C1 segment of cervical spinal cord (tissue), 14 donors: ENCODE measurements at places on chromosomes 7 and 10.

DNA sequence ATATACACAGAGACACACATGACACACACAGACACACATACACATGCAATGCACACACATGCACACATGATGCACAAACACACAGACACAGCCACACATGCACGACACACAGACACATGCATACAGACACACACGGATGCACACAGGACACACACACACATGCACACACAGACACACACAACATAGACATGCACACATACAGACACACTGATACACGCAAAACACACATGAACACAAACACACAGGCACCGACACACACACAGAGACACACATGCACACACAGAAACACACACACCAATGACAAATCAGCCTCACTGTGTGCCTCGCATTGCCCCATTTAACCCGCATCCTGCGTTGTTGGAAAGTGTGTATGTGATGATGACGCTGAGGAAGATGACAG, 232.4 kb downstream of the ADARB2 start:
- no peak for DNase-seq

DNA sequence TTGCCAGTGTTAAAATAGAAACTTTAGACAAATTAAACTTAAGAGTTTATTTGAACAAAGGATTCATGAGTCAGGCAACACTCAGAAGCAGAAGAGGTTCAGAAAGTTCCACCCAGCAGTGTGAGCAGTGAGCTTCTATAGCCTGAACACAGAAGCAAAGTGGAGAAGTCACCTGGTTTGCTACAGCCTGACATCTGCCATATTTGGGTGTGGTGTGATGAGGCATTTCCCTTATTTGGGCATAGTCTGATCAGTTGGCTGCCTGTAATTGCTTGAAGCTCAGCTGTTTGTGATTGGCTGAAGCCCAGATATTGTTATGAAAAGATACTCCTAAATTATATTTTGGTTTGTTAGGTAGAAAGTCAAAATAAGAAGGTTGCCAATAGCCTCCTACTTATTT, 39.1 kb downstream of the VWC2 start:
- no peak for DNase-seq

- no peak for DNase-seq
Measured at GRCh38 chr10:58797356-58797755, 284.7 kb downstream of the BICC1 start.

- peak; percentile 58 for DNase-seq
Measured at GRCh38 chr7:151876899-151877777, at the start of gene PRKAG2. TSS of gene PRKAG2 (minus strand) at chr7:151877115. CDS start at chr7:151876620, 495 bp downstream.

DNA sequence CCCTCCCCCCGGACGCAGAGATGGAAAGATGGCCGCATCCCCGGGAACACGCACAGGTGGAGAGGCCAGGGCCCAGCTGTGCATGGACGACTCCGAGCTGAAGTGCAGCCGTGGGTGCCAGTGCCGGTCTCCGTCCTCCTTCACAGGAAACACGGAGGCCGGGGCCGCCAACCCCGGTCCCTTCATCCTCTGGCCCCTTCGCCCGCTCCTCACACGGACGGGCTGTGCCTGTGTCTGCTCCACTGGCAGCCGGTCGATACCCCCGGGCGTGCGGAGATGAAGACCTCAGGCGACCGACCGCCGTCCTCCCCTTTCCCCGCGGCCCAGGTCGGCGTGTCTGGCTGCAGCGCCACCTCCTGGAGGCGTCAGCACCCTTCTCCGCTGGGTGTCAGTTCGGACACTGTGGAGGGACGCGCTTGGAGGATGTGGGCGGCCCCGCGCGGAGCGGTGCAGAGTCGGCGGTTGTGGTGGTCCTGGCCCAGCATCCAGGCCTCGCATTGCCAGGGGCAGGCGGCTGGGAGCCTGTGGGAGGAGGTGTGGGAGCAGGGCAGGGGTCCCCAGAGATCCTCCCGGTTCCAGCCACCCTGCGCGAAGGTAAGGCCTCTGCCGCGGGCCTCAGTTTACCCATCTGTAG, 9.9 kb downstream of the ZNF511 start:
- DNase-seq = no peak

GRCh38 chr7:95796617-95797016, 24.3 kb downstream of the DYNC1I1 start:
- no peak for DNase-seq

DNA sequence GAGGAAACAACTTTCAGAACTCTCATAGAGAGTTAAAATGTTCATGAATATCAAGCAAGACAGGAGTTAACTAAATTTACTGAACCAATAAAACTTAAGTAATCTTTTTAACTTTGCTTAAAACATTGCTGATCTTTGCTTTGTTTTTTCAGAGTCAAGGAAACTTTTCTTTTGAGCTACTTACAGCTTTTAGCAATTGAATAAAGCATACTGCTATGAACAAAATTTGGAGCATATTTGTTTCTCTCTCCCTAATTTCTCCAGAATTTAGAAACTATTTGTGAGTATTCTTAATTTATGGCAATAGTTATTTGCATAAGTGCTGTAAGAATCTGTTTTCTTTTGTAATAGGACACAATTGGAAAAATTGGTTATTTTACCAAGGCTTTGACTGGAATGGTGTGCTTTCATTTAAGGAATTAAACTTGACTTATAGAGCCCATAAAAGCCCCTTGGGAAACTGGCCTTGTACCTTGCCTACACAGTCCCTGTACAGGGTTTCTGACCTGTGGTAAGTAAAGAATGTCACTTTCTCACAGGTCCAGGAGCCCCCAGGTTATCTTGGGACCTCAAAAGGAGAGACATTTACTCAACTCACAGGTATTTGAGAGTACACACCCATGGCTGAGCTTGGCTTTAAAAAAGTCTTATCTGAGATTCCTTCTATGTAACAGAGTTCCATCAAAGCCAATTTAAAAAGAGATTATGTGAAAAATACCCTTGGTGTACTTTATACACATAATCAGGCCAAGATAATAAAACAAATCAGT, 23.3 kb upstream of the KIAA1549 start:
- DNase-seq = no peak

- no peak for DNase-seq
Measured at GRCh38 chr10:19168584-19168983, 120.0 kb downstream of the MALRD1 start.

DNA sequence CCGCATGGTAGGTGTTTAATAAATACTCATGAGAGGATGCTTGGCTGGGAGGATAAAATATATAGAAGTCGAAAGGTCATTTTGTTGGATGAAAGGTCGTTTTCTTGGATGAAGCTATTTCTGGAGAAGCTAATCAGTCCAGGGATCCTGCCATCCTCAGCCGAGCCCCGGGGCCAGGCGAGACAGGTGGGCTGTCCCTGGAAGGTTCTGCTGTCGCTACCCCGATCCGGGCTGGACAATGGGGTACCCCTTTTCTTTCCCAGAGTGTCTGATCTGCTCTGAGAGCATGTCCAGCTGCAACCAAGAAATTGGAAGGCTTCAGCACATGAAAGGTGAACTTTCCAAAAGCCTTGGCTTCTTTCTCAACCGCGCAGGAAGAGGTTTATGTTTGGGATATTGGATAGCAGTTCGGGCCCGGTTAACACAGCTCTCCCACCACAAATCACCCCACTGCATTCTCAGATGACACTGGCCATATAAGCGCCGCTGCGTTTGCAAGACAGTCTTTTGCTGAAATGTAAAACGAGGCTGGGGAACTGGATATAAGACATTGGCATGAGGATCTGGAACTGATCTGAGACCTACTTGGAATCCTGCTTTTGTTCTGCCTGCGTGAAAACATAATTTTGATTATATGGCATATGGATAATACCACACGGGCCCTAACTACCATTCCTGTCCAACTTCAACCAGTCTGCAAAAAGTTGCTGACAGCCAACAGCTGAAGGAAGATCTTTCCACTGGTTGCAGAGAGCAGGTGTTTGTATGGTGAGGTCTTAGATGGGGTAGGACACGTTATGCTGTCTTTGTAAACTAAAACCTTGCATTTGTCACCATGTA, 31.2 kb upstream of the MSRB2 start:
- DNase-seq = no peak

- no peak for DNase-seq
Measured at GRCh38 chr10:4018054-4018511, 233.1 kb upstream of the KLF6 start.

DNA sequence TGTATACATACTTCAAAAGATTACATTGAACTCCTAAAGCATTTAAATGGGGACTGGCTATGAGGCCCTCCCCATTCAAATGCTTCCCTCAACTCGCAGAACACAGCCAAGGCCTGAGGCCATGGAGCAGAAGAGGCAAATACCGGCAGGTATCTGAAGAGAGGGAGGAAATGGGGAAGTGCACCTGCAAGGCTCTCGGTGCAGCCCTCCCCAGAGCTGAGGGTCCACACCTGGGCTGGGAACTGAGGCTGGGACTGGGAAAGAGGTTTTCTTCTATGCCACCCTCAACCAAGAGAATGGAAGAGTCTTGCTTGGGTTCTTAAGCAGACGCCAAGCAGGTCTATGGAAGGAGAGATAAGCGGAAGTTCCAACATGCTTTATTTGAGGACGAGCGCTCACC, 13.0 kb upstream of the CYREN start:
- no peak for DNase-seq

GRCh38 chr7:80440883-80441282, 71.0 kb downstream of the GNAT3 start:
- DNase-seq = no peak

- no peak for DNase-seq
Measured at GRCh38 chr7:82705517-82706260, 262.1 kb upstream of the CACNA2D1 start.

GRCh38 chr7:82715344-82715743, 271.8 kb upstream of the CACNA2D1 start:
- no peak for DNase-seq

- no peak for DNase-seq
Measured at GRCh38 chr7:79037001-79037400, 416.5 kb downstream of the MAGI2 start.

- DNase-seq = peak; percentile 8
Measured at GRCh38 chr7:105353752-105354328, 34.9 kb downstream of the SRPK2 start.

GRCh38 chr7:111528331-111528730, 34.0 kb downstream of the IMMP2L start:
- no peak for DNase-seq

DNA sequence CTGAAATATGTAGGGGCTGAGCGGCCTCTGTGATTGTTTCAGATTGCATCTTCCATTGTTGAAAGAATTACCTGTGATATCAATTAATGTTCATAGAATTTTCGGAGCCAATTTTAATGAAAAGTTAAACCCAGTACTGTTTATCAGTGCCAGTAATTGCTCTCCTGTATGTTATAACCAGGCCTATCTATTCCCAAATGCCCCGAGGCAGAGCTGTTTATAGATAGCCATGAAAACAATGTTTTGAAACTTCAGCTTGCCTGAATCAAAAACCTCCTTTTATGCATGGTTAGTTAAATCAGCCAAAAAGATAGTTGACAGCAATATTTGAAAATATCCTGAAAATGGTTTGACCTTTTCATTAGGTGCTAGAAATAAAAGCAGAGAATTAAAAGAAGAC, 50.1 kb upstream of the HDAC9 start:
- no peak for DNase-seq

GRCh38 chr7:137449016-137449415, 105.5 kb upstream of the PTN start:
- DNase-seq = no peak

- DNase-seq = no peak
Measured at GRCh38 chr7:108511939-108512338, 14.0 kb downstream of the PNPLA8 start.

- no peak for DNase-seq
Measured at GRCh38 chr7:107609811-107610261, 29.8 kb downstream of the BCAP29 start.

GRCh38 chr7:155032978-155033377, 30.1 kb upstream of the PAXIP1 start:
- no peak for DNase-seq

DNA sequence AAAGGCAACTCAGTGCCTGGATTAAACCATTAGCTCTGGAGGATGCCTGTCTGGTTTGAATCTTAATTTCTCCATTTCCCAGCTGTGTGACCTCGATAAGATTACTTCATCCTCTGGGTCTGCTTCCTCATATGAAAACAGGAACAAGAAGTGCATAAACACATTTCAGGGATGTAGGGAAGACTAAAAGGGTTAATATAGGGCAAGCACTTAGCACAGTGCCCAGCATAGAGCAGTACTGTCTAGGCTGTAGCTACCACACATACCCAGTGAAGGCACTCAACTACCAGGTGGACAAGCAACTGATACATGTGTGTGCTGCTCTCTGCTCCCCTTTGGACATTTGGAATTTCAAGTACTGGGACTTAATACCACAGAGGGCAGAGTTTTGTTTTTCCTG, 85.4 kb downstream of the KCNMA1 start:
- no peak for DNase-seq

- no peak for DNase-seq
Measured at GRCh38 chr10:1408651-1409367, 328.5 kb downstream of the ADARB2 start.
